ENCODE measurements at places on chromosomes 7 and 10.

GRCh38 chr10:42543840-42544372, 94.5 kb downstream of the ZNF33B start:
- DNase-seq = no peak

DNA sequence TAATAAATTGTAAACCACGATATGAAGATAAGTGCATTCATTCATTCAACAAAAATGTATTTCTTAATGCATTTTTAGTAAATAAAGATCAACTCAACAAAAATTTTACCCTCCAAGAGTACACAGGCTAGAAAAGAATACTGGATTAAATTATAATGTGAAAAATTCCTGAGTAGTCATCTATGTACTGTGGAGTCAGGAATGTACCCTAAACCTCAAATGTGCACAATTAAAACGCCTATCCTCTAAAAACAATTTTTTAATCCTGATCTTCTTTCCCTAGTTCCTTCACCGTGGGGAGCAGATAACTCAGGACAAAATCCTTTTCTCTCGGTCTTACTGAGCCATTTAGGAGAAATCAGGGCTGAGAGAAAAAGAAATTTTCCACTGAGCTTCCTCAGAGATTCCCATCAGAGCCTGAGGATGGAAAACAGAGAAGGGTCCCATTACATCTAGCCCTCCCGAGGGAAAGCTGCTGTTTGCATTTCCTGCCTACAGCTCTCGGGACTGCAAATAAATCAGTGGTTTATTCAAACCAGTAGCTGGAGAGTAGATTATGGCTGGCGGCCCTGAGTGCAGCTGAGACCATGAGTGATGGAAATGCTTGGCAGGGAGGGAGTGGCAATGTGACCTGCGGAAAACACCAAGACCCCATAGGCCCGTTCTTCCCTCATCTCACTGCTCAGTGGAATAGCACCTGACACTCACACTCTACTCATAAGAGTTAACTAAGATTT, 7.4 kb downstream of the TAS2R40 start:
- no peak for DNase-seq

GRCh38 chr7:155201325-155202087, 96.2 kb upstream of the INSIG1 start:
- DNase-seq = no peak

DNA sequence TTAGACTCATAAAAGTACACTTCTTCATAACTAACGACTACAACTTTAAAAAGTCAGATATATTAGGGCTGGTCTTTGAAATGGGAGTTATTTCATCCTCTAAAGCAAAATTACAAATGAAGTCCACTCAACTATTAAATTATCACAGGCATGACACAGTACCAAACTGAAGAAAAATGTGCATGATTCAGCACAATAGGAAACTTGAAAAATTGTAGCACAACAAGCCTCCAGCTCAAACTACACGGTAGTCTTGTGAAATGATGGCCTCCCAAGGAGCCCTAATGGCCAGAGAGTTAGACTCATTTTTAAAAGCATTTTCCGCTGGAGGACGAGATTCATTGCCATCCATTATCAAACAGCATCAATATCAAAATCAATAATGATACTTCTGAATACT, 76.4 kb downstream of the MAGI2 start:
- no peak for DNase-seq

DNA sequence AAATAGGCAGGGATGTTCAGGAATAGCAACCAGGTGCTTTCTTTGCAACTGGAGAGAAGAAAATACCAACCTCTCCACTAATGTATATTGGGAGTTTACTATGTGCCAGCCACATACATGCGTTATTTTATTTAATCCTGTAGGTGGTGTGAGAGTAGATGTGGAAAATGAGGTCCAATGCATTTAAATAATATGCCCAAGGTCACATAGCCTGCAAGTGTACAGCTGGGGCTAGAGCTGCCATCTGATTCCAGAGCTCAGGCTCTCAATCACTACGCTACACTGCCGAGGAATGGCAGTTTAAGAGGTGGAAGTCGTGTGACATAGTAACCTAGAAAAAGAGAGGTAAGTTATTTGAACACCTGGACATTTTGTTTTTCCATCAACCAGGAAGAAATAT, 277.0 kb downstream of the EXOC4 start:
- no peak for DNase-seq

DNA sequence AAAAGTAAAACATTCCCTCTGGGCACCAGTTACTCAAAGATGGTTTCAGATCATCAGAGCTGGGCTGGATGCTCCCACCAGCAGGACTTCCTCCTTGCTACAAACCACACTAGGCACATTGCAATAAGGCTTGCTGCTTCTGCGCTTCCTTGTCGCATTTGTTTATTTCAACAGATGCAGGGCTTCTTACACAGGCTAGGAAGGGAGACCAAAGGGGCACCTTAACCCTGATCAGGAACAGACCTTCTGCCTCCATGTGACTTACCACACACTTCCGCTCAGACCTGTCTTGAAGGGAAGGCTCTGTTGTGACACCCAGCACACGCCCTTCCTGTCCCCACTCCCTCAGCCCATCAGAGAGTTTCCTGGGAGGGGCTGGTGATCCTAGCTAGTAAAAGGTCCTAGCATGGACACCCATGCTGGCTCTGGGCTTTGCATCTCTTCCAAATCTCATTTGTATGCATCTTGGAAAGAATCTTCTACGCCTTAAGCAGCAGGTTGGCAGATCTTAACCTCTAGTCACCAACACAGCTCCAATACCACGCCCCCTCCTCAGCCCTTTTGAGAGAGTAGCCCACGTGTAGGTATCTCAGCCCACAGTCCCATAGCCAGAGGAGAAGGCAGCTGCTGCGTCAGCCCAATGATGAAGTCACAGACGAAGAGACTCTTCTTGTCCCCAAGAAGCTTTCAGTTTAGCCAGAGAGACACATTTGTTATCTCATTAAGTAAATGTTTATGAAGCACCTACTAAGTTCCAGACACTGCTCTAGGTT, 47.1 kb upstream of the SVIL start:
- peak; percentile 97 for DNase-seq

DNA sequence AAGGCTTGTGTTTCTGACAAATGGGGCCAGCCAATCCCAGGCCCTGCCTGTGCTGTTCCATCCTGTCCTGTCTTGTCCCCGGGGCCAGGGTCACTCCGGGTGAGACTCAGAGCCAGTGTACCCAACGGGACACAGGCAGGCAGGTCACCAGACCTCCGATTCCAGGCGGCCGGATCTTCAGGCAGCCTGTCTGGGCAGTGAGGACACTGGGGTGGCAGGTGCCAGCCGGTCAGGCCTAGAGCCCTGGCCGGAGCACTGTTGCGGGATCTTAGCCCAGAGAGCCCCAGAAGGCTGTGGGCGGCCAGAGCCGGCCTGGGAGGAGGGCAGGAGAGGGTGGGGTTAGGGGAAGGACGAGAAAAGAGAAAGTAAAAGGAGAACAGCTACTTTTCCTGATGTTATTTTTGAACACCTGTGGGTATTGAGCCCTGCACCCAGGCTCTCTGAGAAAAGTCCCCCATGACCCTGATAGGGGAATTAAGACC, 134.3 kb upstream of the TNRC18 start:
- peak; percentile 77 for DNase-seq

- peak; percentile 75 for DNase-seq
Observed at GRCh38 chr10:4344492-4344994, 481.5 kb upstream of the AKR1E2 start.

- no peak for DNase-seq
Observed at GRCh38 chr7:123538189-123538714, 3.9 kb upstream of the IQUB start.

All from inflammatory macrophage treated with lipopolysaccharide for 4 hours (primary cell).